Muscle of arm (tissue), 14 donors: ENCODE measurements at places on chromosomes 7 and 10. TPM values are rescaled to one million over a fixed set of nuclear protein-coding genes. Genes with fewer than 3 reads are reported as not detected.

Gene FAM20C
- 38.6 TPM for polyA plus RNA-seq

- DNase-seq: peak; percentile 87
Observed at GRCh38 chr10:14478604-14479003, 147.9 kb upstream of the FRMD4A start.

DNA sequence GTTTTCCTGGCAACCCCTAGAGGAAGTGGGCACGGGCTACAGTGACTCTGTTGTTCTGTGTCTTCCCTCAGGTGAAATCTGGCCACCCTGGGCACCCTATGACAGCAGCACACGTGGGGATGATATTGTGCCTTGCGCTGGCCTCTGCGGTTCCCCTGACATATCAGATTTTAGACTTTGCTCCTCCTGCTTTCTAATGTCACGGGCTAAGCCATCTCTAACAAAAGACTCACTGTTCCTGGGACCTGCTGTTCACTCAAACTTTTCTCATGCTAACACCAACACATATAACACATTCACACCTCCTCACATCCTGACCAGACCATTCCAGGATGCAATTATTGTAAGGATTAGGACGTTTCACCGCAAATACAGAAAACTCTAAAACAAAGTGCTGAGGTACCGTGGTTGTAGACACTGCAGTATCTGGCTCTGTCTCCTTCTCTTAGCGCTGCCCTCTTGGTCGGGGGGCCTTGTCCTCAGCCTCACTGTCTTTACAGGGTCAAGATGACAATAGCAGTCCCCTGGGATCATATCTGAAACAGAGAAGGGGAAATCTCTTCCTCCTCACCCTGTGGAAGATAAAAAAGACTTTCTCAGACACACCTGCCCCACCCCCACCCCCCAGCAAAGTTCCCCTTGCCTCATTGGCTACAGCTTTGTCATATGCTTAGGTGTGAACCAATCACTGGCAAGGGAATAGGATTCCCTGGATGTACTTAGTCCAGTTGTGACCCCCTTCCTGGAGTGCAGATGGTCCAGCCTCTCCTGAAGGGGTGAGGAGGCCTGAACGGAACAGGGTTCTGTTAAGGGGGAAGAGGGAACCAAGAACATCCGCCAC is 14.1 kb downstream of the CHN2 start:
- no peak for DNase-seq

DNA sequence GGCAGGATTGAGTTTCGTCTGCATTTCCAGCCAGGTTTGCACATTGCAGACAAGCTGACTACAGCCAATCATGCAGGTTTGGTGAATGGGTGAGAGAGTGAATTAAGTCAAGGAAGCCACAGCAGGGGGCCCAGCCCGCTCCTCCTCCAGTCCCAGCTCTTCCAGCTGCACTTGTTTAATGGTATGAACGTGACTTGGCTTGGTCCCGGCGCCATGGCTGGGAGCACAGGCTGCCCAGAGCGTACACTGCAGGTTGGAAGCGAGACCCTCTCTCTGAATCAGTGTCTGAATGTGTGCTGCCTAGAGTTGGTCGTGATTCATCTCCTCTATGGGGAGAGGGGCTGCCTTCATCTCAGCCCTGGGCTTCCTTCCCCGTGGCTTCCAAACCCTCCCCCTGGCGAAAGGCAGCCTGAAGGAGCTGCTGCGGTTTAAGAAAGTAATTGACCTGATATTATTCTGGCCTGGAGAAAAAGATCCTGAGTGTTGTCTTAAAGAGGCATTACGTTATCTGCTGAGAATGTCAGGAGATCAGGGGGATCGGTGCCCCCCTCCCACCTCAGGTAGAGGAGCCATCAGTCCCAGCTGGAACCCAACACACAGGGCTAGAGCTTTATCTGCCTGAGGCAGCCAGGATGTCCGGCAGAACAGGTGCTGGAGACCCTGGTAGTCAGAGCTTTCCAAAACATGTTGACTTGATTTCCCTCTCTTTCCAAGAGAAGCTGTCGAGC is 132.1 kb downstream of the COL26A1 start:
- peak; percentile 41 for DNase-seq

Gene CLRN3
- polyA plus RNA-seq: not detected

Gene SPDYE8
- polyA plus RNA-seq: 0.39 TPM

Gene GSTO2
- 0.69 TPM for polyA plus RNA-seq
